ENCODE measurements at places on chromosomes 2 and 18. TPM values are rescaled to one million over a fixed set of nuclear protein-coding genes. Genes with fewer than 3 reads are reported as not detected.

Gene PDCD1
- not detected for total RNA-seq

Gene TUBA3E
- total RNA-seq: not detected

Gene GMPPA
- 23.2 TPM for total RNA-seq

Gene CRYBA2
- total RNA-seq: 0.49 TPM

Gene EPHA4
- 57.2 TPM for total RNA-seq

Gene LRRTM1
- 3.8 TPM for total RNA-seq

Gene PIEZO2
- 50.1 TPM for total RNA-seq

Gene MOGAT1
- total RNA-seq: not detected

Gene PLB1
- not detected for total RNA-seq

Gene HOXD11
- total RNA-seq: not detected

Gene NT5DC4
- total RNA-seq: not detected
